IMR-90 (cell line): ENCODE measurements at places on chromosomes 1 and 21.

- DNase-seq = no peak
Observed at GRCh38 chr1:56453417-56454078, 125.8 kb downstream of the PLPP3 start.

- DNase-seq = no peak
Observed at GRCh38 chr1:226549094-226549936, 751 bp downstream of the STUM start.

DNA sequence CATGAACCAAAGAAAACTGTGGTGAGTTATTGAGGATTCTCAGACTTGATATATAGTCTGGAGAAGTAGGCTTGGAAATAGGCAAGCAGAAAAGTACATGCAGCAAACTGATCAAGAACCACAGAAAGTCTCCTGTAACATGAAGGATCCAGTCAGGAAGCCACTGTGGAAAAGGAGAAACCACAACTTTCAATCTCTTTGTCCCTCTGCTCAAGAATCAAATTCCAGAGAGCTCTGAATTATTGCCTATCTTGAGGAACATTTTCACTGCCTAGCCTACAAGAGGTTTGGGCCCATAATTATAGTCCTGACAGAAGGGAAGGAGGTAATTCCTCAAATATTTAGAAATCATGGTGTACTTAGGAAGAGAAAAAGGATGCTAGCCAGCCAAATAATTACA lies 43.0 kb upstream of the ADAMTS1 start:
- DNase-seq = no peak

DNA sequence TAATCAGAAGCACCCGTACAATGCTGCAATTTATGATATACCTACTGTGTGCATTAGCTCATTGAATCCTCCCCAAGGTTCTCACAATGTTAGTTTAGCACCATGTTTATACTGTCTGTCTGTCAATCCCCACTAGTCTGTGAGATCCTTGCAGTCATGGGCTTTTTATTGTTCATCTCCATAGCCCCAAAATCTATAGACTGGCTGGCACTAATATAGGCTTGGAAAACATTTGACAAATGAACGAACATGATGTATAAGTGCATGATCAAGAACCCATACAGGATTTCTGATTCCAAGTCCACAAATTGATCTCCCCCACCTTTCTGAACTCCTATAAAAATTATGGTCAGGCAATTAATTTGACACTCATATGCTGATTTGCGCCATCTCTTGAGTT lies 290.0 kb downstream of the OMA1 start:
- DNase-seq = no peak
